Urothelium cell line (cell line): ENCODE measurements at places on chromosomes 4 and X.

GRCh38 chrX:7414753-7415152 is 266.8 kb upstream of the PUDP start:
- DNase-seq, result no peak

DNA sequence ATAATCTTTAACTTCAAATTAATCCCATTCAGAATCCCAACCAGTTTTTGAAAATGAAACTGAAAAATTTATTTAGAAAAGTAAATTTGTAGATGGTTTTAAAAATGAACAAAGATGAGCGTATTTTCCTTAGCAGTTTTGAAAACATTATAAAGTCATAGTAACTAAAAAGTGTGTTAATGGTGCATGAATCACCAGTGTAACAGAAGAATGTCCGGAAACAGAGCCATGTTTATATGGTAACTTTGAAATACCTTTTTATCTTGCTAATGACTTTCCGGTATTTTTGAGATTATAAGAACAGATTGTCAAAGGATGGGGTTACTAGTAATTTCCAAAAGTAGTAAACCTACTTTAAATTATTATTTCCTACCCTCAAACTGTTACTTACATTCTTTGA is 145.9 kb downstream of the IRS4 start:
- DNase-seq, result no peak

DNA sequence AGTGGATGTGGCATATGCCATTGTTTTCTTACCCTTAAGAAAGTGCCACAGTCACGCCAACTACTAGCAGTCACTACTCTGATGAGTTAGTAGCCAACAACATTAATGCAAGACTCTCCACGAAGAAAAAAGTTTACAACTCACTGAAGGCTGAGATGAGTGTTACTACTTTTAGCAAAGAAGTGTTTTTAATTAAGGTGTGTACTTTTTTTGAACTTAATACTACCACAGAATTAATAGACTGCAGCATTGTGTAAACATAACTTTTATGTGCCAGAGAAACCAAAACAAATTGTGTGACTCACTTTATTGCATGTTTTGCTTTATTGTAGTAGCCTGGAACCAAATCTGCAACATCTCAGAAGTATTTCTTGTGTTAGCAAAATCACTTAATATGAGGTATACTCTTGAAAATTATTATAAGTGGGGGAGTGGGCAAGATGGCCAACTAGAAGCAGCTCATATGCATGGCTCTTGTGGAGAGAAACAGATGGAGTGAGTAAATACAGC is 2.2 kb upstream of the UGT2B4 start:
- DNase-seq, result no peak

GRCh38 chrX:101813200-101813599 is 118.6 kb downstream of the ZMAT1 start:
- no peak for DNase-seq

GRCh38 chr4:747546-748170 is 42.0 kb downstream of the PCGF3 start:
- DNase-seq, result no peak

- peak; percentile 7 for DNase-seq
These were observed 516.8 kb upstream of the ADGRL3 start for GRCh38 chr4:60683357-60683756.

DNA sequence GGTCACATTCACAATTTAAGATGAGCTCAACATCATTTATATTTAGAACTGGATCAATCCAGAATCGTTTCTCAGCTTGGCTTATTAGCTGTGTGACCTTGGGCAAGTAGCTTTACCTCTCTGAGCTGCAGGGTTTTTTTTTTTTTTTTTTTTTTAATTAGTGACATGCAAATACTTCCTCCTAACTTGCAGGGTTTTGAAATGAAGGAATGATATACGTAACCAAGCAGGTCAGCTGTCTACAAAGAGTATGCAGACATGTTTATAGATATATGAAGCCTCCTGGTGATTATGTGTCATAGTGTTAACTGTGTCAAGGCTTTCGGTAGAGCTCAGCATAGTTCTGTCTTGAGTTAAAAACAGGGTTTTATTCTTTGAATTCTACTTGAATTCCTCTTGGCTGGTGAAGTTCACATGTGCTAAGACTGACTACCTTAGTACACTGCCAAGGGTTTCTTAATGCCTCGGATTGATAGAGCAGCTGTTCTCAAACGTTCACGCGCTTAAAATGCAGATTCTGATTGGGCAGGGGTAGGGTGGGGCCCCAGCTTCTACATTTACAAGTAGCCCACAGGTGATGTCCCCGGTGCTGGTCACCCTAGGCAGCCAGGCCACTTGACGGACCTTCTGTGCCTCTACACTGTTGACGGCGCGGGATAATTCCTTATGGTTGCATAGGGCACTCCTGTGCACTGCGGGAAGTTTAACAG is 654 bp upstream of the STS start:
- DNase-seq, result no peak

- DNase-seq, result peak; percentile 35
These were observed 104.9 kb upstream of the PSAPL1 start for GRCh38 chr4:7539659-7540058.

DNA sequence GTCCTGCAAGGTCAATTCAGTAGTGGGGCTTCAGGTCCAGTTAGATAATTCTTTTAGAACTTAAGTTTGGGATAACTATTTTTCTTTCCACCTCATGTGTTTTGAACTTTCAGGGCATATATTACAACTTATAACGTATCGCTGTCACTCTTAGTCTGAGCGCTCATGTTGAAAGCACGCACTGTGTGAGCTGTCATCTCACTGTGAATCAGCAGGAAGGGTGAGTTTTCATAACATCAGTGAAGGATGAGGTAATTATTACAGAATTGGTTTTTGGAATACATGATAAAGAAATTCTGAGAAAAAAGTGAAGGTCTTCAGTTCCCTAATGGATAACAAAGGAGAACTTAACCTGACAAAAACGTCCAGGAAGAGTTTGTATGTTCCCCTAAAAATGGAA is 45.1 kb upstream of the SLC4A4 start:
- no peak for DNase-seq

DNA sequence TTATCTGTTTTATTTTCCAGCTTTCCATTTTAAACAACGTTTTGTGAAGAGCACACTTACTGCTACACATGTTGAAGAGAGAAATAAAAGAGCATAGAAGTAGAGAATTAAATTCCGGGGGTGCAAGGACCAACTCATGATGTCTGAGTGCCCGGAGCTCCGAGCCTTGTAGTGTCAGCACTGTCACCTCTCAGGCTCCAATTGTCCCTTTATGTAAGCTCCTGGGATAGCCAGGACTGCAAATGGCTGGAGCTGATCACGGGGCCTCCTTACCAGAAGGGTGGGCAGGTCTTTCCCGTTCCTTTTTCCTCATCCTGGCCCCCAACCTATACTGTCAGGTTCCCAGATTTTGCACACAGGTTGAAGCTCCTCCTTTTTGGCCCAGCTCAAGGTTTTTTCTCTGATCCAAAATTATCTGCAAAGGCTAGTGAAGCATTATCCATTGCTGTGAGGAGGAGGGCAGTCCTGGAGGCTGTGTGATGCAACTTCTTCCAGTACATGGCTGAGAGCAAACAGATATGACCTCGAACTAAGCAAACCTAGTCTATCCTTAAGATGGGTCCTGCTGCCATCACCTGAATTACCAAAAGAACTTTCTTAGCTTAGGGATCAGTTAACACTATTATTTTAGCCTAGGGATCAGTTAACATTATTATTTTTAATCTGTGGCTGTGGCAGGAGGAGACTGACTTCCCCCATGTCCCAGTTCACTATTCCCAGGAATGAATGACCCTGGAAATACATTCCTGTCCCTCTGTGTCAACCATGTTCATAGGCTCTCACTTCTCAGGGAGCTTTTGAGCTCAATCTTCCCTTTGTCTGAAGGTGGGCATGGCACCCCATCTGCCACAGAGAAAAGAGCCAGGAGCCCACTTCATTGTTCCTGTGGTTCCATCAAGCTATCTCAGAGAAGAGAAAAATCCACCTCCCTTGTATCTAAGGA is at the start of gene FGG:
Gene FGG (minus strand): TSS at position 185 of the 943 bp plus-strand sequence. CDS start 47 bp downstream, at position 138.
- no peak for DNase-seq

DNA sequence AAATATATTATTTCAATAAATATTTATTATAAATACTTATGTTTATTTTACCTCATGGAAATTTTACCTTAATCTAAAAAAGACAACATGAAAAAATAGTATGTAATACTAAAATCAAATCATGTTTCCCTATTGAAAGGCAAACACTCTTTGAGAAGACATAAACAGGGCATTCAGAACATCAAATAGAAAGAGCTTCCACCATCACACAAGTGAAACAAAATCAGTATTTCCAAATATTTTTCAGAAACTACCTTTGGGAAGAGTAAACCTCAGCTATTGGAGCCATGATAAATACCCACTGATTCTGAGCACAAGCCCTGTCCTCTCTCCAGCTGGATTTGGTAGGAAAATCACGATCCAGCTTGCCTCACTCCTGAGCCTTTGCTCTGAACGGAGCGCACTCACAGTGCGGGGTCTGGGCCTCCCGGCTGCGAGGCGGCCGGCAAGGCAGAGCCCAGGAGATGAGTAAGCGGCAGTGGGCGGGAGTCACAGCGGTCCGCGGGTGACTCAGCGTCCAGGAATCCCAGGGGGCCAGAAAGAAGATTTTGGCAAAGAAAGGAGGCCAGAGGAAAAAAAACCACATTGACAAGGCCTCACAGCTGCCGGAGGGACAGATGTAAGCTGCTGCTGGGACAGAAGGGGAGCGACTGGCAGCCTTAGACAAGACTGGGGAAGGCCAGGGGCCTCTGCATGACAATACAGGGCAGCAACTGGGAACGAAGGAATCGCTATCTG is 14.7 kb upstream of the ANXA5 start:
- DNase-seq, result peak; percentile 93

DNA sequence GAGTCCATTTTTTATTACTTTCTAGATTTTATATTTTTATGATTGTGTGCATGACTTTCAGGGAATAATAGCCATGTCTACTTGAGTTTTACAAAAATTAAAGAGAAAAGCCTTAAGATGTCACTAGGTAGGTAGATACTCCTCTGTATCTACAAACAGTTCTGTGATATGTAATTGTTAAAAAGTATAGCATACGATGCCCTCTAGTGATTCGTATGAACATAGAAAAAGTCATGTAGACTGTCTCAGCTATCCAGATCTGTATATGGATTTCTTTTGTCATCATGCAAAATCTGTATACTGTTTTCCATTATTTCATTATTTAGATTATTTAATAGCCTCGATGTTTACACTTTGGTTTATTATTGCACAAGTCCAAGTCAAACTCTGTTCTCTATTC is 856.6 kb downstream of the CENPC start:
- peak; percentile 10 for DNase-seq

- DNase-seq, result no peak
These were observed 12.7 kb upstream of the ADD1 start for GRCh38 chr4:2830632-2831610.

DNA sequence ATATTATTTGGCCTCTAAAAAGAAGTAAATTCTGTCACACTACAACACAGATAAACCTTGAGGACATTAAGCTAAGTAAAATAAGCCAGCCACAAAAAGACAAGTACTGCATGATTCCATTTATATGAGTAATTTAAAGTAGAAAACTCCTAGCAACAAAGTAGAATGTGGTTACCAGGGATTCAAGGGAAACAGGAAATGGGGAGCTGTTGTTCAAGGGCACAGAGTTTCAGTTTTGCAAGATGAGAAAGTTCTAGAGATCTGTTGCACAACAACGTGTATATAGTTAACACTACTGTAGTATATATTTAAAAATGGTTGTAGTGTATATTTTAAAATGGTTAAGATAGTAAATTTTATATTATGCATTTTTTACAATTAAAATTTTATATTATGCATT is 25.4 kb downstream of the SEC31A start:
- no peak for DNase-seq

- peak; percentile 23 for DNase-seq
These were observed 128.8 kb upstream of the GPC4 start for GRCh38 chrX:133544115-133544514.

GRCh38 chrX:44996277-44996676 is 123.3 kb downstream of the KDM6A start:
- DNase-seq, result no peak

DNA sequence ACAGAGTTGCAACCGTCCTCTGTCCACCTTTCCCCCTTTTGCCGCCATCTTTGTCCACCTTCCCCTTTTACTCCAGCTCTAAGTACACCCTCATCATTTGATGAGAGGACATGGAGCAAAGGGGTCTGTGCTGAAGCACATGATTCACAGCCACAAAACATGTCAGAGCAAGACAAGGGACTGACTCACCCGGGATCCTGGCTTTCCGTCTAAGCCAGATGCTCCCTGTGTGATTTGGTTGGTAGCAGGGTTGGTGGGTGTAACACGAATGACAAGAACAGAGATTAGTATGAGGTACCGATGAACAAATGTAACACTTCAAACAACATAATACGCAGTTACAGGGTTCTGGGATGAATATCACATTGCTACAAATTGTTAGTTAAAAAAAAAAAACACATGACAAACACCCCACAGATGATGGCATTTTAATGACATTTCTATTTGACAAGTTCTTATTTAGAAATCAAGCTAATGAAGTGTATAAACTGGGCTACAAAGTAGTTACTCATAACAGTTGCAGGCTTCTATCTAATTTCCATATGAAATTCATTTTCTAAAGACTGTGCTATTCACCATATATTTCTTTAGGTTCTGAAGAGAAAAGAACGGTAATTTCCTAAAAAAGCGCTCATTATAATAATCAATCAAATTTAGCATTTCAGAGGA is 71.4 kb upstream of the ETNPPL start:
- peak; percentile 55 for DNase-seq

- no peak for DNase-seq
These were observed 45.4 kb downstream of the STOX2 start for GRCh38 chr4:183950536-183950935.

DNA sequence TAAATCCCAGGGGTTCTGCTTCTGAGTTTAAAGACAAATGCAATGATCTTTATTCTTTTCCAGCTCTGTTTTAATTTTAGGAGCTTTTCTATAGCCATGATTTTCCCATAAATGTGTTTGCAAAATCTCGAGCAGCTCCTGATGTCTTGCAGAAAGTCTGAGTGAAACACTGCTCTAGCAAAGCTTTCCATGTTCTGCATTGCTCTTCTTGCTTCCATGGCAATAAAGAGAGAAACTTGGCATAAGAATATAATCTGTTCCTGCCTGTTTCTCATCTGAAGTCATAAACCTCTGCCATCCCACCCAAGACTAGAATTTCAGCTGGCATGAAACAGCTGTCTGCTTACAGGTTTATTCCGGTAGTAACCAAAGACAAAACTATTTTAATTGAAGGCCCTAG is 254.5 kb downstream of the SPRY1 start:
- no peak for DNase-seq

DNA sequence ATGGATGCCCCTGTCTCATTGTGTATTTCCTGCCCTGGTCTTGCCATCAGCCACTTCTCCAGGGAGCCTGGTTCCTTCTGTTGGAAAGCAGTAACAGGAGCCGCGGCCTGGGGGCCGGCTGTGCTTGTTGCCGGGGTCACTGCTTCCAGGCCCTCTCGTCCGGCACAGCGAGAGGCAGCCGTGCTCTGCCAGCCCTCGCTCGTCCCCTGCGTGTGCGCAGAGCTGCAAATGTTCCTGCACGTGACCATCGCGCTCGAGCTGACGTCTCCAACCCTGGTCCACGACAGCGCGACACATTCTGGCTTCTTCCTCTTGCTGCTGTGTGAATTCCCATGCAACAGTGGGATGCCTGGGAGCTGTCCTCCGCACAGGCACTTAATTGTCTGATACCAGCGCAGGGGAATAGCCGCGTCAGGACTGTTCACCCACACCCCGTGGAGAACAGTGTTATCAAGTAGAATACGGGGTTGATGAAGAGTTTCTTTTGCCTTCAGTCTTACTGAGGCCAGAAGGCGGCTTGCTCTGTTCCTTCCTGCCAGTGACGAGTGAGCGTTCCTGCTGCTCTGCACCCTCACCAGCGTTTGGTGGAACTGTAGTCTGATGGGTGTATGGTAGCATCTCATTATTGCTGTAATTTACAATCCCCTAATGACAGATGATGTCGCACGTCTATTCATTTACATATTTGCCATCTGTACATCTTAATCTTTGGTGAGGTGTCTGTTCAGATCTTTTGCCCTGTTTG is 12.3 kb downstream of the PDE6B start:
- no peak for DNase-seq
